ENCODE measurements at places on chromosomes 13 and 19.

DNA sequence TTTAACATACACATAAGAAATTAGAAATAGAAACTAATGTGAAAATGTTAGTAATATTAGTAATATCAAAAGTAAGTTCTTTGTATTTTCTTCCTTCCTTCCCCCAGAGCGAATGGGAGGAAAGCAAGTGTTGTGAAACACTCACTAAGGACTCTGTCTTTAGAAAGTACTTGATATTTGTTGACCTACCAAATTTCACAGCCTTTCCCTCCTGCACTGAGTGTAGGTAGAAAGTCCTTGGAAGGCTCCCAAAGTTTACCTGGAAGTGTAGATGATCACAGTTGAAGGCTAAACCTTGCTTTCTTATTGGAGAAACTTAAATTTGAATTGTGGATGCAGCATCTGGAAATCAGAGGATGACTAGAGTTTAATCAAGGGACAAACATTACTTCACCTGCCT lies 1459.5 kb upstream of the SPRY2 start:
- DNase-seq, result no peak

DNA sequence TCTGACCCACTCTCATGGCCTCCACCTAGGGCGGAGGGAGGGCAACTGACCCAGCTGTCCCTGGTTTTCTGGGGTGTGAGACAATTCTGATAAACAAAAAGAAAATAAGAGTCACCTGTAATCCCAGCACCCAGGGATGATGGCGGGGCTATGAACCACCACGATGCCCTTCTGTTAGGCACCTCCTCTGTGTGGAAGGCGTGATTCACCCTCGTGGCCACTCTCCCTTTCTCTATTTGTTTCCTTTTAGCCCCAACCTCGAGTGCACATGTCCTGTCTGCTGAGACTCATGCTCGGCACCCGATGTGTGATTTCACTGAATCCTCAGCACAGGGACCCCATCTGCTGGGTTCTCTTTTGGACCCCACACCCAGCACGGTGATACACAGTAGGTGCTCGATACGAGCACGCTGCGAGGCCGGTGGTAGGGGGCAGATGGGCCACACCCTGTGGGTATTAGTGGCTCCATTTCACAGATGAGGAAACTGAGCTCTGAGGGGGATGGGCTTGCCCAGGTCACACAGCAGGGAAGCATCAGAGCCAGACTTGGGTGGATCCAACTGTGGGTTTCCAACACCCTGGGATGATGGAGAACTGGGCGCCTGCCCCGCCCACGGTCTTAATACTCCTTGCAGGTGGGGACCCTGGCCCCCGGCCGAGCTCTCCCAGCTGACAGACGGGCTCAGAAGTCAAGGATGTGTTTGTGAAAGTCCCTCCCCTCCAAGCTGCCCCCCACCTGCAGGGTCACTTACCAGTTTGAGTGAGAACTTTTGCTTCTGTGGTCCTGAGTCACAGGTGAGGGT lies 24.9 kb downstream of the VRK3 start:
- DNase-seq, result no peak

- no peak for DNase-seq
These were observed 6.0 kb upstream of the ZNF765 start for GRCh38 chr19:53388904-53389303.

DNA sequence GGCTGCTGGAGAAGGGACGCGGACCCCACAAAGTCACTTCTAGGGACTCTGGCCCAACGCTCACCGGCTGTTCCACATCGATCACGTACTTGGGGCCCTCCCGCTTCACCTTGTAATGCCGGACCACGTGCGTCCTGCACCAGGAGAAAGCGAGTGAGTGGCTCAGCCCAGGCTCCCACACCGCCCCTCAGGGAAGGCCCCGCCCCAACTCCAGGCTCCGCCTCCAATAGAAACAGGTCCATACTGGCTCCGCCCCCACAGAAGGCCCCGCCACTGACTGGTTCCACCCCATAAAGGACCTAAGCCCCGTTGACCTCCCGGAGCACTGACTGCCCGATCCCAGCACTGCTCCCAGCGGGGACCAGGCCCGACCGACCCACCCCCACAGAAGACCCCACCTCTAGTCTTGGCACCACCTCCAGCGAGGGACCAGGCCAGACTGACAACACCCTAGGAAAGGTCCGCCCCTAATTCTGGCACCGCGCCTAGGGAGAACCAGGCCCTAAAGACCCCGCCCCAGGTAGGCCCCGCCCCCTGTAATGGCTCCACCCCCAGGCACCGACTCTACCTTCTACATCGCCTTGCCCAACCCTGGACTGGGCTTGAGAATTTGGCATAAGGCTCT lies 11.3 kb downstream of the STAP2 start:
- peak; percentile 57 for DNase-seq

GRCh38 chr19:54523403-54523802 lies 20.8 kb downstream of the LAIR2 start:
- DNase-seq, result no peak

DNA sequence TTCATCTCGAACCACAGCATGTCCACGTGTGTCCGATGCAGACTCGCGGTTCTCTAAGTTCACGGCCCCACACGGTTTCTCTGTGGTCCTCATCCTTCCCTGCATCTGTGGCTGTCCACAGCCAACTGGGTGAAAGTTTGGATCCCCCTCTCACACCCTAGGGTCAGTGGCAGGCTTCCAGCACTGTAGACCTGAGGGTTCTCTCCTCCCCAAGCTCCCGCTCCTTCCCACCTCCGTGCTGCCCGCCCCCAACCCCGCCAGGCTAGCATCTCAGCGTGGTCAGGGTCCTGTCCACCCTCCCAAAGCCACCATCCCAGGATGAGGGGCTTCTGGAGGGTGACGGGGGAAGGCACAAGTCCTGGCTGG lies 3.0 kb downstream of the ANGPTL4 start:
- DNase-seq, result no peak

DNA sequence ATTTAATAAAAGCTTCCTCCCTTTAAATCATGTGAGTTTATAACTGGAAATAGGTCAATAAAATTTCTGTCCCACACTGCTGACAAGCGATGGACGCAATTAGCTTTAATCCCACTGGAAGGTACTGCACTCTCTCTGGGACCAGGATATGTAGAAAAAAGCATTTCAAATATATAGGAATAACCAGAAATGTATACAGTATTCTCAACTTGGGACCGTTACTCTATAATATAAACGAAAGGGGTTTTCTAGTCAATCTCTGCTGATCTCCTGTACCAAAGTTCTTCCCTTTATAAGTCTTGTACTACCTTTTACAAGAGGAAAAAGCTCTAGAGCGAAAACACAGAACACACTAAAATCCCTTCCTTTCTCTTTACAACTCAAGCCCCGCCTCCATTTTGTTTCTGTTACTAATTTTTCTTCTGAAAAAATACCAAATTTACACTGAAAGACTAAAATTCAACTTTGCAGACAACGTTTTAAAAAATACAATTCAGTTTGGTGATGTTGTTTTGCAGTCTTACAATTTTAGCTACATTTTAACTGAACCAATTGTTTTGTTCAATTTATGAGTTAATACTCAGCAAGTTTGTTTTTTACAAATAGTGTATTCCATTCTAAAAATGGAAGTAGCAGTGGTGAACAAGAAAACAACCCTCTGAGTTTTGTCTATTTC lies 1.7 kb upstream of the USPL1 start:
- DNase-seq, result no peak

DNA sequence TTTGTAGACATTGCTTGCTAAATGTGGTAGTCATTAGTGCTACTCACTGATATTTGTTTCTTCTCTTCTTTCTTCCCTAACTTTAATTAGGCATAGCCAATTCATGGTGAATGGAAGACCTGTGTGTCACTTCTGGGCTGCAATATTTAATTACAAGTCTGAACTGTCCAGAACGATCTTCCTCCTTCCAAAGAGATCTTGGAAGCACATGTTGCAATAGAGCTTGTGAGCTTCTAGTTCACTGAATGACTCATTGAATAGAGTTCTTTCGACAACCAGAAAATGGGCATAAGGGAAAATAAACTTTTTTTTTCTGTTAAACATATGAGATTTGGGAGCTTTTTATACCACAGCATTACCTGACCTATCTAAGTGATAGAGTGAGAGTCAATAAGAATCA lies 1264.6 kb downstream of the PCDH9 start:
- DNase-seq, result no peak

GRCh38 chr13:98144801-98145350 lies 2.0 kb downstream of the FARP1 start:
- DNase-seq, result no peak

- DNase-seq, result no peak
These were observed 1064.9 kb downstream of the SLITRK5 start for GRCh38 chr13:88736026-88736425.

DNA sequence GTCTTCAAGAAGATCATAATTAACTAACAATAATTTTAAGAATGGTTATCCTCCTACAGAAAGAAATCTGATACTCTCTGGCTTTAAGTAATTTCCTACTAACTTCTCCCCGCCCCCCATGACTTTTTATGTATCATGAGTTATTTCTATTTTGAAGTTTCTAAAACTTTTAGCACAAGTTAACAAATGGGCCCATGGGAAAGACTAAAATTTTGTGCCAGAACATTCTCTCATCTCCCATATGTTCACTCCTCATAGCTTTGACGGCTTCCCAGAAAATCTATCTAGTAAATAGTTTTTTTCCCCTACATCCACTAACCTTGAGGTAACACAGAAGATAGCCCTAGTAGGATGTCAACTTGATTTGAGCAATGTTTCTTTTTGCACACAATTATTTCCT lies 148.3 kb downstream of the POSTN start:
- no peak for DNase-seq

DNA sequence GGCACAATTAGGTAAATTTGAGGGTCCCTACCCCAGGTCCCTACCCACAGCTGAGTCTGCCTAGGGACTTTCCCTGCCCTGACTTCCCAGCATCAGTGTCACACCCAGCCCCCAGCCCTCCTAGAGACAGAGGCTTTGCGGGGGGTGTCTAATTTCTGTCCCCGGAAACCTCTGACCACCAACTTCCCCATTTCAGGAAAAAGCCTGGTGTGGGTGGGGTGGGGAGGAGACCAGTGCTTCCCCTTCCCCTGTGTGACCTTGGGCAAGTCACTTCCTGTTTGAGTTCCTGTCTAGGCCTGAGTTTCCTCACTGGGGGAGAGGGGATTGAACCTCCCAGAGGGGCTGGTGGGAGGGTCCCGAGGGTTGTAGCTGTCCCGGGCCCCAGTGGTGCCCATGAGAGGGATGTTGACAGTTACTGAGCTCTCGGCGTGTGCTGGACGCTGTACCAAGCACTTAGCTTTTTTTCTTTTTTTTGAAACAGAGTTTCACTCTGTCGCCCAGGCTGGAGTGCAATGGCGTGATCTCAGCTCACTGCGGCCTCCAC lies 7.9 kb downstream of the VASP start:
- no peak for DNase-seq

DNA sequence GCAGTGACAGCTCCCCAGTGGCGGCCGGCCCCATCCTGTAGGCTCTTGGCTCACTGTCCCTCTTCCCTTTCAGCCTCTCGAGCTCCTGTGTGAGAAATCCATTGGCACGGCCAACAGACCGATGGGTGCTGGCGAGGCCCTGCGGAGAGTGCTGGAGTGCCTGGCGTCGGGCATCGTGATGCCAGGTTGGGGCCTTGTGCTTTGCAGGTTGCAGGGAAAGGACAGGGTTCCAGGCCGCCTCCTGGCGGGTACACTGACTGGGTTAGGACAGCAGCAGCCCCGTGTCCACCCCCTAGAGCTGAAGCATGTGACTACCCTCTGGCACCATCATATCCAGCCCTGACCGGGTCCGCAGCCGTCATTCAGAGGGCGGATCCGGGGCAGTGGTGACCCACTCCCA lies 21.5 kb upstream of the QTRT1 start:
- DNase-seq, result no peak

GRCh38 chr19:3087769-3088168 lies 6.4 kb upstream of the GNA11 start:
- no peak for DNase-seq

DNA sequence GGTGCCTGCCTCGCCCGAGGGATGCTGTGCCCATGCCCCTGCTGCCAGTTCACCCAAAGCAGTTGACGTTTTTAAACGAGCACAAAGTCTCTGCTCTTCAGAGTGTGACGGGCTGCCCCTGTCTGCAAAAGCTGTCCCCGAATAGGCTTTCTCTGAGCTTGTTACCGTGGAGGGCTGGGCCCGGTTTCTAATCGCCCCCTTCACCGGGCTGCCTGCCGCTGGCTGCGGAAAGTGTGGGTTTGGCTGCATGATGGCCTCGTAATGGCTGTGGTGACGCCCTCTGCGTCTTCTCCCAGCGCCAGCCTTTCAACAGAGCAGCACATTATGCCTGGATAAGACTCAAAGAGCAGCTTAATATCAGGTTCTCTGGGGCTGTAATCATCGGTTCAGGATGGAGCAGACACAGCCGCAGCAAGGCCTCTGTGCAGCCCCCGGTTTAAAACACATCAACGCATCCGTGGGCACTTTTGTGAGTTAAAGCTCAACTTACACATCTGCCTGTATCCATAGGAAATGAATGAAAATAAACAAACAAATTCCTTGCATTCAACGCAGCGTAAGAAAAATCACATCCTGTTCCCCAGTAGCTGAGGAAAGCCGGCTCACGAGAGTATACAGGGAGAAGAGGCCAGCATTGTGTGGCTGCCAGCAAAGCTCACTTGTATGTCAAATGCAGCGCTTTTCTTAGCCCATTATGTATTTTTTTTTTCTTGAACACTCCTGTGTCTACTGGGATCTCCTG lies 166.4 kb upstream of the SOX1 start:
- DNase-seq, result no peak

DNA sequence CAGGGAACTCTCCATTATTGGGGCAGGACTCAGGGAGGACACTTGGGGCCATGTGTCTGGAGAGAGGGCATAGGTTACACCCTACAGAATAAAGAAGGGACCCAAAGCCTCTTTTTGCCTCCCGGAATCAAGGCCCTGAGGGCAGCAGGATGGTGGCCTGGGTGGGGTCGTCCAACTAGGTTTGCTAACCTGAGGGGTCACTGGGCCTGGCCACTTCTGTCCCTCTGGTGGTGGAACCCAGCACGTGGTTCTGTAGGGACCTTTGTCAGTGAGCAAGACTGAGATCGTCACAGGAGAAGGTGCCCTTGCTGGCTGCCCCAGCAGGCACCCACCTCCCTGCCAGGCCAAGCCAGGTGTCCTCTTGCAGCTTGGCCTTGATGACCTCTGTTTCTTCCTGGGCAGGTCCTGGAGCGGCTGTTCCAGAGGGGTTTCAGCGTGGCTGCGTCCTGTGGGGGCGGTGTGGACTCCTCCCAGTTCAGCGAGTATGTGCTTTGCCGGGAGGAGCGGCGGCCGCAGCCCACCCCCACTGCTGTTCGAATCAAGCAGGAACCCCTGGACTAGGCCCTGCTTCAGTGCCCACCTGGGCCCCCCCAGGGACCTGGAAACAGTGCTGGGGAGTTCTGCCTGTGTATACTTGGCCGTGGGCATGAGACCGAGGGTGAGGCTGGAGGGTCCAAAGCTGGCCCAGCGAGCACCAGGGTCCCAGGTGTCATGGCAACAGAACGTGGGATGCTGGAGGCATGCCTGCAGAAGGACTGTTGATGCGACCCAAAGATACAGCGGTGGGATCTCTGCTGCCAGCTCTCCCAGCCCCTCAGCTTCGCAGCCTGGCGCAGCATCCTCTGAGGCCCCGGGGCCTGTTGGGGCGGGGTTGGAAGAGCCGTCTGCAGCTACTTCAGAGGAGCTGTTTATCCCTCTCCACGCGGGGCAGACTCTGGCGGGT lies 16.0 kb downstream of the KCTD15 start:
- DNase-seq, result no peak

GRCh38 chr19:48290771-48291488 lies 21.0 kb downstream of the ZNF114 start:
- no peak for DNase-seq
